ENCODE measurements at places on chromosomes 12 and 14.

- DNase-seq: peak; percentile 78
Measured at GRCh38 chr14:71733210-71733883, 198.9 kb upstream of the RGS6 start.

DNA sequence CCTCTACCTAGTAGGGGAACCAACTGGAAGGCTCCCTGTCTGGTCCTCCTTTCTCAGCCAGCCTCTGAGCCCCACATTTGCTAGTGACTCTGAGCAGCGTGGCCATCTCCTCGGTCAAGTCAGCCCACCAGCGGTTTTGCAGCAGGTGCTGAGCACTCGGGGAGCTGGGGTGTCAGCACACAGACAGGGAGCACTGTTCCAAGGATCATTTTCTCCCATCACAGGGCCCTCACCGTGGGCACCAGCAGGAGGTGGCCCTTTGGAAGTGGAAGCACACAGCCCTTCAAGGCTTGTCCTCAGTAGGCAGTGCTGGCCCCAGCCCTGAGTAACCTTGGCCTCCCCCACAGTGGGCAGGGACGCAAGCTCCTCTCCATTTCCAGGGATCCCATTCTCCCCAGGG is 24.1 kb upstream of the EML1 start:
- DNase-seq: no peak

DNA sequence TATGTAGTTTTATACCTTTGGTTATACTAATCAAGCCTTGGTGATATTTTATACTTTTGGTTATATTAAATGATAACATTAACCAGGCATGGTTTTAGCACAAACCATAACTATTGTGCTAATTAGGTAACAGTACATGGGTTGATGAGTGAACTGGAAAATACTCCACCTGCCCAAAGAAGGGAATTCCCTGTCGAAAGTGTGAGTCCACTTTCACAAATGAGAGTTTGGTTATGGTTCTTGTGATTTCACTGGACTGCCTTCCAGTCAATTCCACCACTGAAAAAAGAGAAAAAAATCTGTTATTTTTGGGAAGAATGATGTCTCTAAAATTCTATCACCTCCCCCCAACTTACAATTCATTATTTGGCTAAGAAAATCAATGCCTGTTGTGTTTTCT is 9.7 kb downstream of the A2M start:
- no peak for DNase-seq

GRCh38 chr14:104898195-104898558 is 26.5 kb upstream of the PLD4 start:
- no peak for DNase-seq

- DNase-seq: peak; percentile 89
Measured at GRCh38 chr12:98456576-98457573, 58.5 kb upstream of the TMPO start.

DNA sequence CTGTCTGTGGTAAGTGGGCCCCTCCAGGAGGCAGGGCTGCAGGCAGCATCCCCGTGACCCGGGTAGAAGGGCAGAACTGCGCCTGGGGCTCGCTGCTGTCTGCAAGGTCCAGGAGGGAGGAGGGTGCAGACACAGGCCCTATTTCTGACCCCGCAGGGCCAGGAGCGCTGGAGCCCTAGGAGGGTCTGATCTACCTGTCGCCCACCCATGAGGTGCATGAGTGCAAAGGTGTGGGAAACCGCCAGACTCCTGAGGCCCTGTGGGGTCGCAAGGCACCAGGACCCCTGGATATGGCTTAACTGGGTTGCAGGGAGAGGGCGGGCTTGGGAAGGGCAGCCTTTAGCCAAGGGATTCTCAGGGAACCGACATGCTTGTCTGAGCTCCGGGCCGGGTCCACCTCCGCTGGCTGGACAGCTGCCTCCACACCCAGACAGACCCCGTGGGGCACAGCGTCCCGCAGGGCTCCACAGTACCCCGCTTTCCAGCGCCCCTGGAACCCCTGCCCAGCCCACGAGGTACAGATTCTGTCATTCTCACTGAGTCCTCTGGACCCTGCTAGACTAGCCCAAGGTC is 72.9 kb upstream of the TSPAN11 start:
- DNase-seq: no peak
